ENCODE measurements at places on chromosomes 11 and 22.

DNA sequence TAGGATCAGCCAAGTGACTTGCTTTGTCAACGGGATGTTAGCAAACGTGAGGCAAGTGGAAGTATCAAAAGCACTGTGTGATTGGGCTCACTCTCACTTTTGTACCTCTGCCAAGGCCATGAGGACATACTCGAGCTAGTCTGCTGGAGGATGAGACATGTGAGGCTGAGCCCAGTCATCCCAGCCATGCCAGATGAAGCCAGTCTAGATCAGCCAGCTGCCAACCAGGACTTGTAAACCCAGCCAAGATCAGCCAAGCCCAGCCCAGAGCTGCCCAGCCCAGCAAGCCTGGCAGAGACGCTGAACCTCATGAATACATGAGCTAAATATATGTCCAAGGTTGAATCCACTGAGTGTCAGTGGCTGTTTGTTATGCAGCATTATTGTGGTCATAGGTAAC, 369.7 kb downstream of the MN1 start:
- peak; percentile 31 for DNase-seq

DNA sequence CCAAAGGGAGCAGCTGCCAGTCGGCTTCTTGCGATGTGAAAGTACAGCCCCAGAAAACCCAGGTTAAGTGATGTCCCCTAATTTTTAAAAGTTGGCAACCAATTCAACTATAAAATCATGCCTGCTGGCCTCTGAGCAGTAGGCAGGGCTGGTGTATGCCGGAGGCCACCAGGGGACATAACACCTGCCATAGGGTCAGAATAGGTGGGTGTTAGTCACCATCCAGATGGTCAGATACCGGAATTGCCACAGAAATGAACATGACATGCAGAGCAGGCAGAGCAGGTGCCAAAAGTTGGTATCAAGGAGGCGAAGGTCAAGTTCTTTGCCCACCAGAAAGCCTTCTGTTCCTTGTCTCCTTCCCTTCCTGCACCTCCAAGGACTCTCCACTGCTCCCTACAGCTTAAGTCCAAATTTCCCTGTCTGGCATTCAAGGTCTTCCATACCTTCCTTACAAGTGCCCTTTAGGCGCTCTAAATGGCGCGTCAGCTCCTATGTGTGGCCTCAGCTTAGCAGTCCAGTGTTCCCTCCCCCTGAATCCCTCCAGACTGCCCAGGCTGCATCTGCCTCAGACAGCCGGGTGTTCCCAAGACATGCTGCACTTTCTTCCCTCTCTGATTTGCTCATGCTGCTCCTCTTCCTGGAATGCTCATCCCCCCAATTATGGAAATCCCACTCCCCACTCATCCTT, 45.1 kb downstream of the PTPRJ start:
- DNase-seq: no peak

DNA sequence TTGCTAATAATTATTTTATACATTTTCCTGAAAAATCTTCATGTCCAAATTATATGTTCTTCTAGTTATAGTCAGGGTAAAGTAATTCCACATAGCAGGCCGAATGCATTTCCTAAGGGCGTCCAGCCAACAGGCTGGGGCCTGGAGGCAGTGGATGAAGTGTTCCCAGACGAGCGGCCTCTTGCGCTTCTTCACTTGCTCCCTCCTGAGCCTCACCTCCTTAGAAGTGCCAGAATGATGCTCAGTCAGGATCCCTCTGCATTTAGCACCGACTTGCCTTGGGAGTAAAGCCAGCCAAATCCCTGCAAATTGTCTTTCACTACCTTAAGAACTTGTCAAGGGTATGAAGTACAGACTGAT, 1.5 kb downstream of the OLFML1 start:
- peak; percentile 23 for DNase-seq

DNA sequence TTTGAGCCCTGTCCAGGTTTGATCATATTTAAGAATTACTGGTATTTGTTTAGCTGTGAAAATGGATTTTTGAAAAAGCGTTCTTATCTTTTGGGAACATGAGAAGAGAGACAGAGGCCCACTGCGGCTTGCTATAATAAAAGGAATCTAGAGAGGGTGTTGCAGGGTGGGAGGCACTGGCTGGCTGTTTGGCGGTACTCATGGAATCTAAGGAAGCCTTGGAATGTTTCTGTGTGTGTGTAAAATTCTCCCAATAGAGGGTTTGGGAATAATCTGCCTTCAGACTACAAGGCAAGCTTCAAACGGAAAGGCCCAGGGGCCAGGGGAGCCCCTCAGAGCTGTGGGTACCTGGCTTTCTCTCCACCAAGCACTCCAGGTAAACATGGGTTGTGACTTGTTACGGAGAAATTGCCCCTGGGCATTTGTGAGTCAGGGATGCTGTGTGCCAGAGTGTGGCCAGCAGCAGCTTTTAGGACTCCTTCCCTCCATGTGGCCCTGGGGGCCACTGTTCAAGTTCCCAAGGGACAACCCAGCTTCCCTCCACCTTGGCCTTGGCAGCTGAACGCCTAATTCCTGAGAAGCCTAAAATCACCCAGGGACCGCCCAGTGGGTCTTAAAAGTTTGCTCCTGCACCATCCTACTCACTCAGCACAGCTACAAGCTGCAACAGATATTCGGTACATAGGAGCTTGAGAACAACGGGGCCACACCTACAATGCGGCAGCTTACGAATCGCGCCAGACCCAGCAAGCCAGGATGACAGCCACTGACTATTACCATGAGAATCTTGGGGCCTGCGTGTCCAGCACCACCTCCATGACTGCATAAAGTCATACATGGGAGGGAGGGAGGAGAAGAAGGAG, 14.1 kb upstream of the SYT8 start:
- DNase-seq: peak; percentile 62

GRCh38 chr11:129273944-129274711, 82.0 kb upstream of the ARHGAP32 start:
- DNase-seq: no peak

Measured in AG10803 (cell line).